ENCODE measurements at places on chromosomes 3 and 15.
A peak's percentile ranks its signal among the peaks of the same experiment; 100 is the strongest.

DNA sequence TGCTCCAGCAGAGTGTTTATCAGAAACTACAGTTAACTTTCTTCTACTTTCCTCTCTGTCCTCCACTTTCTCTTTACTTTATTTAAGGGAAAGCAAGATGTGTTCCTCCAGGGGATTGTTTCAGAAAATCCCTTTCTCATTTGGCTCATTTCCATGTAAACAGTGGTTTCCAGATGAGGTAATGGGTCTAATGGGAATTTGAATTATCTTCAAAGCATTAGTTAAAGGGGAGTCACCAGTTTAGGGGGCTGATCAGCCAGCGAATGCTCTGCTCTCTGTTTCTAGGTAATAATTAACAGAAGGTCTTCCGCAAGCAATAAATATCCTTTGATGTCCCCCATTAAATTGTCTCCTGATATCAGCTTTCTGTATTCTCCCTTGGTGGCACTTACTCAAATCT is 30.4 kb upstream of the ZNF639 start:
- H3K36me3 ChIP-seq = no peaks in the 10 kb centered on the region
- H3K4me1 ChIP-seq = no peaks in the 10 kb centered on the region
- DNase-seq = no peak
- peaks cover 12% of the 10 kb centered on the region for H3K27me3 ChIP-seq

DNA sequence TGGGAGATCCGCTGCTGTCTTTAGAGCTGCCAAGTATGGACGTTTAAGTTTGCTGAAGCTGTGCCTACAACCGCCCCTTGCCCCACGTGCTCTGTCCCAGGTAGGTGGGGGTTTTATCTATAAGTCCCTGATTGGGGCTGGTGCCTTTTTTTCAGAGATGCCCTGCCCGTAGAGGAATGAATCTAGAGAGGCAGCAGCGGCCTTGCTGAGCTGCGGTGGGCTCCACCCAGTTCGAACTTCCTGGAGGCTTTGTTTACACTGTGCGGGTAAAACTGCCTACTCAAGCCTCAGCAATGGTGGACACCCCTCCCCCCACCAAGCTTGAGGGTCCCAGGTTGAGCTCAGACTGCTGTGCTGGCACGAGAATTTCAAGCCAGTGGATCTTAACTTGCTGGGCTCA is 83.4 kb upstream of the FGF7 start:
- peaks cover 58% of the 10 kb centered on the region for H3K36me3 ChIP-seq
- no peaks in the 10 kb centered on the region for H3K4me1 ChIP-seq
- no peak for DNase-seq
- no peaks in the 10 kb centered on the region for H3K27me3 ChIP-seq
- H3K4me3 ChIP-seq = no peak overlapping the region

DNA sequence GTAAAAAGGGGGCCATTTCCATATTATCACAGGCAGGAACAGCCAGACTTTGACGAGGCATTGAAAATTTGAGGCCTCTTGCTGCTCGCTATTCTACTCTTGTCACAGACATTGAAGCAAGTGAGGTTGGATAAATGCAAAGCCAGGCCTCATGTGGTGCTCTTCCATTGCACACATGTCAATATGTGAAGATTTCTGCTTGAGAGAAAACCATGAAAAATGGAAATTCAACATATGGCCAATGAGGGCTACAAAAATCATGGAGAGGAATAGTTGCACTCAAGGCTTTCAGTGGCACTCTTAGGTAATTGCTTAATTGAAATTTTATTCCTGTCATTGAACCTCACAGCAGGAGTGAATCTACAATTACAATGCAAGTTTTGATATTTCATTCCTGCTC is 185.6 kb upstream of the MBNL1 start:
- no peaks in the 10 kb centered on the region for H3K36me3 ChIP-seq
- H3K27ac ChIP-seq = no peak overlapping the region
- no peak overlapping the region for H3K4me3 ChIP-seq
- DNase-seq = no peak
- H3K4me1 ChIP-seq = no peaks in the 10 kb centered on the region

- no peaks in the 10 kb centered on the region for H3K4me1 ChIP-seq
- no peaks in the 10 kb centered on the region for H3K27me3 ChIP-seq
- no peaks in the 10 kb centered on the region for H3K36me3 ChIP-seq
- no peak for DNase-seq
- no peak overlapping the region for H3K4me3 ChIP-seq
- H3K27ac ChIP-seq = no peak overlapping the region
Observed at GRCh38 chr3:169286992-169287391, 376.5 kb downstream of the MECOM start.

GRCh38 chr15:64452988-64453688 is 7.2 kb upstream of the ZNF609 start:
- H3K36me3 ChIP-seq = peaks cover 34% of the 10 kb centered on the region
- H3K4me1 ChIP-seq = peaks cover 51% of the 10 kb centered on the region
- H3K27me3 ChIP-seq = no peaks in the 10 kb centered on the region
- no peak for DNase-seq
- no peak overlapping the region for H3K27ac ChIP-seq

DNA sequence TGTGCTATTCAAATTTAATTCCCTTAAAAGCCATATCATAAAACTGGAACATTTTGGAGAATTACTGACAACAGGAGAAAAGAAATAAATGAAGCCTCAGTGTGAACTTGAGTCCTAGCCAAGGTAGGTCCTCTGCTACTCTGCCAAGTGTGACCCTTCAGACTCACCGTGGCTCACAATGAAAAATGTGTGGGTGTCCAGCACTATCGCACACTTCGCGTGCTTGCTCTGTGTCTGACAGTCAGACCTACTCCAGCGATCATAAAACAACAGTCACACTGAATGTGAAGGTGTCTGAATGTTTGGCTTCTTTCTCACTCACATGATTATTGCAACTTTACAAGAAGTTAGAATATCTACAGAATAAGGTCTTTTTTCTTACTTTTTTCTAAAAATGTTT is 65.8 kb upstream of the TRA2B start:
- no peaks in the 10 kb centered on the region for H3K36me3 ChIP-seq
- no peak overlapping the region for H3K27ac ChIP-seq
- H3K27me3 ChIP-seq = peaks cover 35% of the 10 kb centered on the region
- no peak overlapping the region for H3K4me3 ChIP-seq
- no peak for DNase-seq
- peaks cover 12% of the 10 kb centered on the region for H3K4me1 ChIP-seq

GRCh38 chr3:176848431-176849214 is 348.7 kb downstream of the TBL1XR1 start:
- peaks cover 8% of the 10 kb centered on the region for H3K27me3 ChIP-seq
- H3K4me1 ChIP-seq = no peaks in the 10 kb centered on the region
- H3K27ac ChIP-seq = no peak overlapping the region
- no peak for DNase-seq
- H3K4me3 ChIP-seq = no peak overlapping the region

DNA sequence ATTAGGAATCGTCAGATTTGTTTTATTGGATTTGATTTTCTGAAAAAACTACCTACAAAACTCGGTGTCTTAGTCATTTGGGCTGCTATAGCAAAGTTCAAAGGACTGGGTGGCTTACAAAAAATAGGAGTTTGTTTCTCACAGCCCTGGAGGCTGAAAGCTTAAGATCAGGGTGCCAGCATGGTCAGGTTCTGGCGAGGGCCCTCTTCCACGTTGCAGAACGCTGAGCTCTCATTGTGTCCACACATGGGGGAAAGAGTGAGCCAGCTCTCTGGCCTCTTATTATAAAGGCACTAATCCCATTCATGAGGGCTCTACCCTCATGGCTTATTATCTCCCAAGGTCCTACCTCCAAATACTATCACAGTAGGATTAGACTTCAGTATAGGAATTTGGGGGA is 40.6 kb upstream of the MRPS22 start:
- peaks cover 1% of the 10 kb centered on the region for H3K4me1 ChIP-seq
- H3K36me3 ChIP-seq = no peaks in the 10 kb centered on the region
- H3K27ac ChIP-seq = no peak overlapping the region
- H3K27me3 ChIP-seq = no peaks in the 10 kb centered on the region
- DNase-seq = no peak

- no peaks in the 10 kb centered on the region for H3K27me3 ChIP-seq
- peaks cover 80% of the 10 kb centered on the region for H3K4me1 ChIP-seq
- no peak for DNase-seq
- H3K4me3 ChIP-seq = peak overlapping the region; percentile 64
- peak overlapping the region; percentile 85 for H3K27ac ChIP-seq
Observed at GRCh38 chr3:60011218-60011617, 961.4 kb upstream of the CFAP20DC start.

DNA sequence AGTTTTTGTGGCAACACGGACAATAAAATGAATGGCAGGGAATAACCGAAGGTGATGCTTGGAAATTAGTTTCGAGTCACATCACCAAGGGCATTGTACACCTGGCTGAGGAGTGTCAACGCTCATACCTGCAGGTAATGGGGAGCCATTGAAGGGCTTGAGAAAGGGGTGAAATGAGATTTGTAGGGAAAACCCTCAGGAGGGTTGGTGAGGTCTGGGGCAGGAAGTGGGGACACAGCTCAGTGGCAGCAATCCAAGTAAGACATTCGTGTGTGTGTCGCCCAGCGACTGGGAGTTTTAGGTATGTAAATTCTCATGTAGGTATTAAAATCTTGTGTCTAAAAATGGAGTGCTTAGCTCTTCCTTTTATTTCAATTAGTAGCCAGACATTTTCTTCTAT is 14.3 kb downstream of the PARP14 start:
- peaks cover 8% of the 10 kb centered on the region for H3K4me1 ChIP-seq
- DNase-seq = no peak
- no peaks in the 10 kb centered on the region for H3K27me3 ChIP-seq
- peaks cover 78% of the 10 kb centered on the region for H3K36me3 ChIP-seq

- H3K27ac ChIP-seq = peak overlapping the region; percentile 79
- H3K36me3 ChIP-seq = peaks cover 59% of the 10 kb centered on the region
- no peak for DNase-seq
Observed at GRCh38 chr15:60520013-60520824, 41.3 kb upstream of the ICE2 start.

DNA sequence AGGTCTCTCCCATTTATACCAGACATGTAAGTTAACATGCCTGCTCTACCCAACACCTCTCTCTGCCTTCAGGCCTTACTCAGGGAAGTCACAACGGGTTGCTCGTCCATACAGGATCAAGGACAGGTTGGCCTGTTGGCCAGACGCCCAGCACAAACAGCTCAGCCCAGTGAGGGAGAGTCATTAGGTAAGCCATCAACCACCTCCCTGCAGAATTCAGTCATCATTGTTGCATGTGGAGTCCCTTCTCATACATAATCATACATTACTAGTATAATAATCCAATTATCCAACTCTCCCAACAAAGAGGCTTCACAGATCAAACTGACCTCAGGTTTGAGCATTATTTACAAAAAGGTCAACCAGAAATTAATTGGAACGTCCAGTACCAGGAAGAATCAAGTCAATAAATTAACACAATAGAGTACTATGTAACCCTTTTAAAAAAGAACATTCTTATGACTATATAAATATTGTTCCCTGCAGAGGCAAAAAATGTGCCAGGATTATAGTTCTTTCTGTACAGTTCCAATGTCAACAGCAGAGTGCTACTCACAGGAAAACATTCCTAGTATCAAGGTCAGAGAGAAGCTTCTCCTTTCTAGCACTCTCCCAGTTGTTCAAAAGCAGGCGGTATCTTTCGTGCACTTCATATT is 33.2 kb downstream of the HOMER2 start:
- DNase-seq = no peak
- no peaks in the 10 kb centered on the region for H3K36me3 ChIP-seq
- H3K4me3 ChIP-seq = no peak overlapping the region
- H3K4me1 ChIP-seq = no peaks in the 10 kb centered on the region
- H3K27ac ChIP-seq = no peak overlapping the region

- DNase-seq = peak; percentile 47
- peaks cover 83% of the 10 kb centered on the region for H3K4me1 ChIP-seq
- H3K27ac ChIP-seq = peak overlapping the region; percentile 99
- peak overlapping the region; percentile 60 for H3K4me3 ChIP-seq
Observed at GRCh38 chr15:38610748-38611147, 46.1 kb upstream of the RASGRP1 start.

- H3K4me3 ChIP-seq = no peak overlapping the region
- H3K27ac ChIP-seq = no peak overlapping the region
- no peak for DNase-seq
- peaks cover 14% of the 10 kb centered on the region for H3K4me1 ChIP-seq
- no peaks in the 10 kb centered on the region for H3K36me3 ChIP-seq
- peaks cover 11% of the 10 kb centered on the region for H3K27me3 ChIP-seq
Observed at GRCh38 chr3:102712896-102713295, 278.1 kb downstream of the ZPLD1 start.

DNA sequence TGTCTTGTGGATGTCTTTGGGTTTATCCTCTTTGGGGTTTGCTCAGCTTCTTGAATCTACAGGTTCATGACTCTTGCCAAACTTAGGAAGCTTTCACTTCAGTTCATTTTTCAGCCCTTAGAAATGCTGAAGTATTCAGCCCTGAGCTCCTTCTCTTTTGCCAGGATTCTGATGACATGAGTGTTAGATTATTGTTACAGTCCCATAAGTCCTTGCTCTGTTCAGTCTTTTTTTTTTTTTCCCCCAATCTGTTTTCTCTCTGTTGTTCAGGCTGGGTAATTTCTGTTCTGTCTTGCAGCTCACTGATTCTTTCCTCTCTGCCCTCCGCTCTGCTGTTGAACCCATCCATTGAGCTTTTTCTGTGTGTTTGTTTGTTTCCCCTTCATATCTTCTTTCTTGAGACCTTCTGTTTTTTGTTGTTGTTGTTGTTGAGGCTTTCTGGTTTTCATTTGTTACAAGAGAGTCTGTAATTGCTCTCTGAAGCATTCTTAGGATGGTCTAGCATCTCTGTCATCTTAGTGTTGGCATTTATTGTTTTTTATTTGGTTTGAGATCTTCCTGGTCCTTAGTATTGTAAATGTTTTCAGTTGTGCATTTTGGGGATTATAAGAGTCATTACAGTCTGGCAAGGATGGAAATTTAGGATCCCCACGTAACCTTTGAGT is 18.4 kb downstream of the LRCH3 start:
- no peak overlapping the region for H3K4me3 ChIP-seq
- DNase-seq = no peak
- peaks cover 20% of the 10 kb centered on the region for H3K36me3 ChIP-seq

DNA sequence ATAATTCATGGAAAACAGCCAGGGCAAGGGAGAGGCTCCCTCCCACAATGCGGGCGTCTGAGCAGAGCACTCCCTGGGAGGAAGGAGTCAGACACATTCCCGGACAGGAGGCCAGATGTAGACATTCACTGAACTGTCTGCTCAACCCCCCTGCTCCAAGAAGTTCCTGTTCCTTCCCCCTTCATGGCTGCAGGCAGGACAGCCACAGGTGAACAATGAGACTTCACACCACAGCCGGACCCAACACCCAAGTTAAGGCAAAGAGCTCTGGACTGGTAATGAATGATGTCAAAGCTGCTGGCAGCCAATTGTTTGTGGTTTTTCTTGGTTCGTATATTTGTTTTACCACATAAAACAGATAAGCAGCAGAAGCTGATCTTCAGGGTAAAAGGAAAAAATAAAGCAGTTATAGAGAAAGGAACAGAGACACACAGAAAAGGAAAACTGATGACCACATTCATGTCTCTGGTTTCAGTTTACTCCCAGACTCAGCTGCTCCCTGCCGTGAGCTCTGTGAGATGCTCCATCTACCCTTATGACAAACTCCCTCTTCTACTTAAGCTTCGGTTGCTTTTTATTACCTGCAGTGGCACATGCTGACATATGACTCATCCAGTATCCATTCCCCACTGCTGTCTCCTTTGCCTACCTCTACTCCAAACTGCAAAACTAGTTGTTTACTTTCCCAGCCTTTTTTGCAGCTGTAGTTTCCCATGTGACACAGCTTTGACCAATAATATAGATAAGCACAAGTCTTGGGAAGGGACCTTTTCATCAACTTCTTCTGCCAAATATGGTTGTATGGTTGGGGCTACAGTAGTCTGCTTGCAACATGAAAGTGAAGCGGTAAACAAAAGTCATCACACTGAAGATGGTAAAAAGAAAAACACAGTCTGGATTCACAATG is 33.1 kb downstream of the DZIP1L start:
- H3K4me3 ChIP-seq = no peak overlapping the region
- peaks cover 28% of the 10 kb centered on the region for H3K4me1 ChIP-seq
- peaks cover 27% of the 10 kb centered on the region for H3K27me3 ChIP-seq
- H3K27ac ChIP-seq = peak overlapping the region; percentile 64
- DNase-seq = no peak
- no peaks in the 10 kb centered on the region for H3K36me3 ChIP-seq

All from activated T-cell treated with anti-CD3 and anti-CD28 coated beads, Interleukin-2, amount 50 U/mL, for 24 hours (primary cell).